Activated CD8-positive, alpha-beta T cell treated with anti-CD3 and anti-CD28 coated beads, Interleukin-2, amount 10 ng/mL, durations not matched to agents 7 days and 5 days (primary cell): ENCODE measurements at places on chromosomes 7 and 10. TPM values are rescaled to one million over a fixed set of nuclear protein-coding genes. Genes with fewer than 3 reads are reported as not detected.
A peak's percentile ranks its signal among the peaks of the same experiment; 100 is the strongest.

DNA sequence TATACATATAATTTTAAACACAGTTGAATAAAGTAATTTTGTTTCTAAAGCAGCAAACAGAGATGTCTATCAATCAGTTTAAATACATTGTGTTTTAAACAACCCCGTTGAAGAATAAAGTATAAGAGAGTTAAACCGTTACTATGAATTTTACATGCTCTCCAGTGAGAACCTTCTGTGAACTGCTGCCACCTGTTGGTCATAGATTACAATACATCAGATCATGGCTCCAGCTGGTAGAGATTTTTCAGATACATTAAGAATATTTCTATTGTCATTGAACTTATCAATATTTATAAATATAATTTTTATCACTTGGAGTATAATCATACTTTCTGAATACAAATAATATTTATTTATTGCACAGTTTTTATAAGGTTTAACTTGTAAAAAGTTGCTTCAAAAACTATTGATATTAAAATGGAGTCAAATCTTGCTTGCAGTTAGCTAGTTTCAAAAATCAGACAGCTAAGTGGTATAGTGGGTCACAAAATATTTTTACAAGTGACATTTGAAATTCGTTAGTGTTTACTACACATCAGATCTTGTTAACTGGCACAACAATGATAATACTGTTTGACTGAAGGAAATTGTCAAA is 561.2 kb upstream of the PHF14 start:
- DNase-seq = peak; percentile 36

DNA sequence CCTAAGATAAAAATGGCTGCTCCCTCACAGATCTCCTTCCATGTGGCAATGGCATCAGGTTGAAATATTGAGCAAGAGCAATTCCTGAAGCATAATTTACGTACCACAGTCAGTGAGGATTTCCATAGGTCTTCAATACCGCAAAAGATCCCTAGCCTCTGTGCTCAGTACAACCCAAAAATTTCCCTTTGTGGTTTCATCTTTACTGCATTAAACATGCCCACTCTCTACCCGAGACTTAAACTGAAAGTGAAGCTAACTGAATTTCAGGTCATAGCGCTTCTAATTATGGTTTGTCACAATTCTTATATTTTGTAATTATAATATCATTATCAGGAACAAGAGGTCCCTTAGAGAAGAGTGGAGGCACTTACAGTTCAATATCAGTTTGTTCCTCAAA is 1071.1 kb downstream of the XPNPEP1 start:
- DNase-seq = no peak

GRCh38 chr10:133457100-133457841 is 3.5 kb downstream of the SCART1 start:
- no peak for DNase-seq

DNA sequence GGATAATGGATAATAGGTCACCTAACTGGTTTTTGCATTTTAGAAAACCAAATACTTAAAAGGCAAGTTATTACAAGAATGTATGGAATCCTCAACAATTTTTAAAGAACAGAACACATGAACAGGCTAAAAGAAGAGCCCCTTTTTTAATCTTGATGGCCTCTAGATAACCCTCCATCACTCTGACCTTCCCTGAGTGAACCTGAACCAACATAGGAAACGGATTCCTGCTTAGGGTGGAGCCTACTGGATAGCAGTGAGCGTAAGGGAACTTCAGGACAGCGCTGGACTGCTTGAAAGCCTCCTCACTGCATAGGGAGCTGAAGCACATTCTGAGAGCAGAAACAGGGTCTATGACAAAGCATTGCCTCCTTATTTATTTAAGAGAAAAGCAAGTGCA is 20.5 kb downstream of the TRPV5 start:
- no peak for DNase-seq

DNA sequence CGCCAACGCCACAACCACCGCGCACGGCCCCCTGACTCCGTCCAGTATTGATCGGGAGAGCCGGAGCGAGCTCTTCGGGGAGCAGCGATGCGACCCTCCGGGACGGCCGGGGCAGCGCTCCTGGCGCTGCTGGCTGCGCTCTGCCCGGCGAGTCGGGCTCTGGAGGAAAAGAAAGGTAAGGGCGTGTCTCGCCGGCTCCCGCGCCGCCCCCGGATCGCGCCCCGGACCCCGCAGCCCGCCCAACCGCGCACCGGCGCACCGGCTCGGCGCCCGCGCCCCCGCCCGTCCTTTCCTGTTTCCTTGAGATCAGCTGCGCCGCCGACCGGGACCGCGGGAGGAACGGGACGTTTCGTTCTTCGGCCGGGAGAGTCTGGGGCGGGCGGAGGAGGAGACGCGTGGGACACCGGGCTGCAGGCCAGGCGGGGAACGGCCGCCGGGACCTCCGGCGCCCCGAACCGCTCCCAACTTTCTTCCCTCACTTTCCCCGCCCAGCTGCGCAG is 424 bp downstream of the EGFR start:
- DNase-seq = no peak

The MARVELD1 gene
- 2.2 TPM for total RNA-seq

GRCh38 chr7:50329775-50330174 is 25.3 kb downstream of the IKZF1 start:
- peak; percentile 39 for DNase-seq

- no peak for DNase-seq
Measured at GRCh38 chr10:8534096-8534495, 479.6 kb downstream of the GATA3 start.

GRCh38 chr10:13152296-13152695 is 9.1 kb upstream of the MCM10 start:
- DNase-seq = no peak

DNA sequence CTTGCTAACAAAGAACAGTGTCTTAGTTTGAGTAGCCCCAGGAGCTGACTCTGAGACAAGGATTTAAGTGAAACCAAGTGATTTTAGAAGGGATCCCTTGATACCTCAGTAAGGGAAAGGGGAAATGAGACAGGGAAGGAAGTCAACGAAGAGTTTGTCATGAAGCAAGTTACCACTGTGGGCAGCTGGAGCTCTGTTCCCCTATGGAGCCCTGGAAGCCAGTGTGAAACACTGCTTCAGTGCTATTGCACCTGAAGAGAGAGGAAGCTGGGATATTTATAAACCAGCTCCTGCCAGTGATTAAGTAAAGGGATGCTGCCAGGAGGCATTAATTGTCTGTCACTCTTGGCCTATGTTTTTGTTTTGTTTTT is 58.9 kb upstream of the WAPL start:
- no peak for DNase-seq

DNA sequence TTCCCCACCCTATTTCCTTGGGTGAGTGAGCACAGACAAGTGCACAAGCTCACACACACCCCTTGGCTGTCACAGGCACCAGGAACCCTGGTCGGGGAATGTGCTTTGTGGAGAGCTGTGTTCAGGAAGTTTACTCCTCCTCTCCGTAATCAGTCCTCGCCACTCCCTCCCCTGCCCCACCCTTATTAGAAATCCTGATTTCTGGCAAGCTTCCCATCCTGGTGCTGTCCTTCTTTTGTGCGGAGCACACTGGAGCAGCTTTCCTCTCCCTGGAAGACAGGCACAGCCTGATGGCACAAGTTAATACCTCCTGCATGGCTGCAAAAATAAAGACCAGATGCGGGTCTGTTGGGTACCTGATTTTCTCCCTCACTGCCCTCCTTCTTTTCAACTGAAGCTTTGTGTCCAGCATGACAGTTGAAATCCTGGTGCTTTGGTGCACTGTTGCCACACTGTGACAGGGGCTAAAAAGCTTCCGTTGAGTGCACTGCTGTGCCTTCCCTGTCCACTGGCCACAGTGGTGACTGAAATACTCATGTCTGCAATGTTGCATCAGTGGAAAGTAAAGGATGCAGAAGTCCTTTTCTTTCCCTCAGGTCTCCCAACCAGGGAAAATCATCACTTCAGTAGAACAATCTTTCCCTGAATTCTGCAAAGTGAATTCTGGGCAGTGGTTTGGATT is 55.0 kb downstream of the LRRC4 start:
- no peak for DNase-seq

The MAP3K8 gene
- 26.0 TPM for total RNA-seq

The IGFBP3 gene
- 1.0 TPM for total RNA-seq

GRCh38 chr7:131424219-131424822 is 96.6 kb downstream of the MKLN1 start:
- peak; percentile 28 for DNase-seq

The ZNF117 gene
- 8.7 TPM for total RNA-seq

- no peak for DNase-seq
Measured at GRCh38 chr10:80158598-80159127, 26.1 kb downstream of the PLAC9 start.

GRCh38 chr7:17248527-17248926 is 49.9 kb upstream of the AHR start:
- no peak for DNase-seq

DNA sequence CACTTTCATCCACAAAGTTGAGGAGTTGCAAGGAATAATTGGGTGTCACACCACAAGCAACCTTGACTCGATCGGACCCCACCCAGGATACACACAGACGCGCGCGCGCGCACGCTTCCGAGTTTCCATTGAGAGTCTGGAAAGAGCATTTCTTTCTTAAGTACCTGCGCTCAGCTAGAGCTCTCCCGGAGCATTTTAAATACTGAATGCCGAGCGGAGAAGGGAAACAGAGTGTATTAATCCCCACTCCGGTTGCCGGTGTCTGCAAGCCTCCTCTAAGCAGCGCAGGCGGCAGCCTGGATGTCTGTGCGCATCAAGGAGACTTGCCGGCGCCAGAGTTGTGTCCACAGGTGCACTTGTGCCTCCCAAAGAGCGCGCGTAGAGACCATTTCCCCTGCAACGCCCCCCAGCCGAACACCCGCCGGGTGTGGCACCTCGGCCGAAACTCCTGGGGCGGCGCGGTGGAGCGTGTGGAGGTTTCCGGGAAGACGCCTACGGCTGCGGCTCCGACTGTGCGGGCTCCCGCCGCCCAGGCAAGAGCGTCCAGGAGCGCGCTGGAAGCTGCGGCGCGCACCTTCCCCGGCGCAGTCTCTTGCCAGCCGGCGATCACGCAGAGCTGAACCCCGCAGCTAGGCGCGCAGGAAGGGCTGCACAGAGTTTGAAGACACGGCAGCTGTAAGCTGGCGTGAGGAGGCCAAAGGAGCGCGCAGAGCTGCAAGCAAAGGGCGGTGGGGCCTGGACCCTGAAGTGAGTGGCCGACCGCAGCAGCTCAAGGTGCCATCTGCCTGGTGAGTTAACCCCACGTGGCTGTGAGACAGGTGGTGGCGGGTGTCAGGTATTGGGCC is 1.1 kb upstream of the FEZF1 start:
- no peak for DNase-seq

DNA sequence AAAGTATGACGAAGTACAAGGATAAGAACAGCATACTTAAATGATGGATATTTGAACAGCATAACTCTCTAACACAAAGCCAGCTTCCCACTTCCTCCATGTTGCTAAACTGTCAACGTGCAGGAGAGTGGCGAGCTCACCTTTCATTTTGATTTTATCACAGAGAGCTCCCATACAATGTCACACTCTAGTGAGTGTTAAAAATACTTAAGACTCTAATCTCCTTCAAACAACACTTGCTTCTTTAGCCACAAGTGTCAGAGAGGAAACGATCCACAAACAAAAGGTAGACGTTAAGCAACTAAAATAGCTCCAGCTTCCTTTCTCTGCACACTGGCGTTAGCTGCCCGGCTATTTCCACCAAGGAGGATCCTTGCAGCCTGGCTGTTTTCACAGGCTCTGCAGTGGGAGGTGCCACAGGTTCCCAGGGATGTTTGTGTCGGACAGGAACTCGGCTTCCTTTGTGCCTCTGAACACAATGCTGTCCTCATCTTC is 194.6 kb downstream of the COBL start:
- DNase-seq = peak; percentile 20

The ERVW-1 gene
- not detected for total RNA-seq

GRCh38 chr10:84244651-84245270 is at the start of gene RGR:
TSS of gene RGR (plus strand) at chr10:84245053. CDS start at chr10:84245091, 38 bp downstream.
- no peak for DNase-seq

DNA sequence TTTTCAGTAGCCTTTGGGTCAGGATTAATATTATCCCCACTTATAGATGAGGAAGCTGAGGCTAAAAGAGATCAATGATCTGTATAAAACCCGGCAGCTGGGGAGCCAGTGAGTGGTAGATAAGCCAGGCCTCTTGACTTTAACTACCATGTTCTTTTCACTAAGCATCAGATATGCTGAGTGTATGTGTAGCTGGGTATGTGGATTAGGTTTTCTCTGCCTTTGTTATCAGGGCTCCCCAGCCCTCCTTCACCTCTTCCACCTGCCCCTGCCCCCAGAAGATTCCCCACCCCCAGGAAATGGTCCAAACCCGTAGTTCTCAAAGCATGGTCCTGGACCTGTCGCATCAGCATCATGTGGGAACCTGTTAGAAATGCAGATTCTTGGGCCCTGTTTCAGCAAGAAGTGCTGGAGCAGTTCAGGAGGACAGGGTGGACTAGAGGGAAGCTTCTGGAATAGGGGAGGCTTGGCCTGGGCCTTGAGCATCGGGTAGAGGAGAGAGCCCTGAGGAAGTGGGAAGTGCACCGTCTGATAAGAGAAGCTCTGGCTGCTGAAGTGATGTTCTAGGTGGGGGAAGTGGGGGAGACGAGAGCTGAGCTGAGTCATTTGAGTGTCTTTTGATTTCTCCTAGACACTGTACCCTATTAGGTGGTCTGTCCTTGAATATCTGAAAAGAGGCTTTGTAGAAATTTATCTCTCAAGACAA is 101.3 kb downstream of the HIF1AN start:
- no peak for DNase-seq

DNA sequence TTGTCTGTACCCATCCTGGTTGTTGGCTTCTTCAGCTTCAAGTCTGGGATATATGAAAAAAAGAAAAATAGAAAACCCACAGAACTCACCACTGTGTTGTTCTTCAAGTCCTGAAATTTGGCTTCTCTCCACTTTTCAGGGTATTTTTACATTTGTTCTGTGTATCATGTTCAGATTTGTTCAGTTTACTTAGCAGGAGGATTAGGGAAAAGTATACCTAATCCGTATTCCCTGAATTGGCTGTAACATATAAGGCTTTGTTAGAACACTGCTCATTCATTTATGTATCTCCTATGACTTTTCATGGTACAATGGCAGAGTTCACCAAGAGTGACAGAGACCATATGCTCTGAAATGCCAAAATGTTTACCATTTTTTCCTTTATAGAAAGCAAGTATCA is 146.9 kb downstream of the PTN start:
- DNase-seq = no peak

- no peak for DNase-seq
Measured at GRCh38 chr10:42985436-42986316, 91.2 kb upstream of the RET start.

The CCDC7 gene
- 15.7 TPM for total RNA-seq
